K562 (cell line): ENCODE measurements at places on chromosomes 13 and 19.

DNA sequence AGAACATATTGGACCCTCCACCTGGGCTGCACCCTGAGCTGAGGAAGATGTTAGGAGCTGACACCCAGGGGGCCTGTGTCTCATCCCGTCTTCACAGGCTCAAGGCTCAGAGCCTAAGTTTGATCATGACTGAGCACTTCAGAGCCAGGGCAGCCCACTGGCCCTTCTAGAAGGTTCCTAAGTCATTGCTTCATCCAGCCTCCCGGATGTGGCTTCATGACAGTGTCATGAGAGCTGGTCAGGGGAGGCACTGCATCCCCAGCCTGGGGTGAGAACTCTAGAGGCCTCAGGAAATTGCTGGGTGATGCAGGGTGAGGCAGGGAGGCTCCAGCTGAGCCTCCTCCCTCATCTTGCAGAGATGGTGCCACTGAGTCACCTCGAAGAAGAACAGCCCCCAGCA is 24.9 kb upstream of the PIK3R2 start:
- DNase-seq, result no peak

- no peak for DNase-seq
These were observed 12.4 kb downstream of the DPP9 start for GRCh38 chr19:4711211-4711610.

DNA sequence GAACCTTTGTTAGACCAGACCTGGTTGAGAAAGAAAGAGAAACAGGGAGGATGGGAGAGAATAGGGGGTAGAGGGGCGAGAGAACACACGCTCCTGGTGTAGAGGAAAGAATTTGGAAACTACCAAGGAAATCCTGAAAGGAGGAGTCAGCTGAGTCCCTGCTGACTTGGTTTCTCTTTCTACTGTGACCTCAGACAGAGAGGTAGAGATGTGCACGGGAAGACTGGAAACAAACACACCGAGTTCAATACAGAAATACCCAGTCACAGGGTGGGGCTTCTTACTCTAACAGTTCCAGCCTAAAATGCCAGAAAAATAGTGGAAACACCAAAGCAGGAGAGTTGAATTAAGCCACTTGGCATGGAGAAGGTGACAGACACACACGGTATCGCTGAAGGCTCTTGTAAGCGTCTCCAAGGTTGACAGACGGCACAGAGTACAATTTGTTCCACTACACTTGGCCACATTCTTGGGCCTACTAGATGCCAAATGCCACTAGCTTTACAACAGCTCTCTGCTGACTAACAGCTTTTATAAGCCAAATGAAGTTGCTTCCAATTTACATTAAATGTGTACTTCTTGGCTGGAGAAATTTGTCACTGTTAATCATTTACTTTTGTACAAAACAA is 28.1 kb downstream of the LATS2 start:
- no peak for DNase-seq

DNA sequence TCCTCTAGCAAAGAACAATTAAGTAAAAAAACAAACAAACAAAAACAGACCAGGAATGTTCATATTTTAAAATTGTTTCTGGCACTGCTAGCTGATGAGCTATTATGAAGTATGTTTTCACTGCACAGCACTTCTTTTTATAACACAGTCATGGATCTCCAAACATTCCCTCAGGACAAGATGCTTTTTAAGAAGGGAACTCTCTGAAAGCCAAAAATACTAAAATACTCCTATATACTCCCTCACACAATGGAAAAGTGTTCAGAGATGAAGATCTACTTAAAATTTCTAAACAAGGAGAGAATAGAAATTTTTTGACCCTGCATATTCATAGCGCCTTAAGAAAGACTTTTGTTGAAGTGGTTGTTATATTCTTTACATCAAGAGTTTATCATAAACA is 926.8 kb downstream of the DIAPH3 start:
- DNase-seq, result no peak
